Eye (tissue), 1 donor: ENCODE measurements at places on chromosomes 4 and X.

GRCh38 chrX:42748067-42748850 is 29.7 kb downstream of the PPP1R2C start:
- DNase-seq, result no peak

- no peak for DNase-seq
Observed at GRCh38 chrX:16664626-16665025, 14.7 kb downstream of the S100G start.

GRCh38 chr4:71833232-71833900 is 49.5 kb upstream of the GC start:
- no peak for DNase-seq

GRCh38 chr4:158945529-158946108 is 157.3 kb upstream of the RAPGEF2 start:
- DNase-seq, result no peak

- DNase-seq, result no peak
Observed at GRCh38 chr4:80360084-80360483, 24.6 kb downstream of the CFAP299 start.

GRCh38 chrX:104104676-104105075 is 7.6 kb upstream of the ZCCHC18 start:
- DNase-seq, result no peak

- DNase-seq, result no peak
Observed at GRCh38 chr4:73902817-73903547, 33.8 kb downstream of the CXCL1 start.

GRCh38 chrX:70480660-70481018 is 36.0 kb downstream of the DLG3 start:
- DNase-seq, result no peak

GRCh38 chrX:88672261-88672660 is 74.8 kb upstream of the CPXCR1 start:
- peak; percentile 0 for DNase-seq

DNA sequence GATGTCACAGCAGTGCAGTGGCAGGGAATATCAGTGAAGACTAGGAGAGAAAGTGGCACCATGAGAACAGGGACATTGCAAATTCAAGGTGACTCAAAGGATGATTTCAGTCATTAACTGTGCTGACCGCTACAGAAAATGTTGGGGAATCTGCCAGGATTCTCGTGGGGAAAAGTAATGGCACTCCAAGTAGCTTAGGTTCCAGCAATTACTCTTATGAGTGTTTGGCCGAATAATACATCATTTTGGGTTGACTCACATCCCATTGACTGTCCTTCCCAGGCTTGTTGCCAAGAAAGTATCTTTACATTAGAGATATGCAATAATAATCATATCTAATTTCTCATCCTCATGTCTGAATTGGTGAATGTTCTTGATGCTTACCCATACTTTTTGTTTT is 1411.1 kb upstream of the PCDH7 start:
- no peak for DNase-seq

DNA sequence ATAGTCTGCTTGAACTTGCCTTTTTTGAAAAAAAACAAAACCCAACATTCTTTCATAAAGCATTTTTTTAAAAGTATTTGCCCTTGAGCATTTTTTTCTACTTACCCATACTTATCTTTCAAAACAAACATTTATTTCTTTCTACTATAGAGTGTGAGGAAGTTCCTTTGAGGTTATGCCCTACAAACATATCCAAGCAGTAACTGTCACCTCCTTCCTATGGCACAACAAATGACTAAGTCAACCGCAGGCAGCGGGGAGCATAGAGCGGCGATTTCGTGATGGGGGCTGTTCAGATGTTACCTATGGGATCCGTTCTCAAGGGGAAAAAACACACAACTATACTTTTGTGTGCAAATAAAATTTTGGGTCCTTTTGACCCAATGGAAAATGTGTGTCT is 19.4 kb downstream of the SPRY1 start:
- DNase-seq, result no peak

DNA sequence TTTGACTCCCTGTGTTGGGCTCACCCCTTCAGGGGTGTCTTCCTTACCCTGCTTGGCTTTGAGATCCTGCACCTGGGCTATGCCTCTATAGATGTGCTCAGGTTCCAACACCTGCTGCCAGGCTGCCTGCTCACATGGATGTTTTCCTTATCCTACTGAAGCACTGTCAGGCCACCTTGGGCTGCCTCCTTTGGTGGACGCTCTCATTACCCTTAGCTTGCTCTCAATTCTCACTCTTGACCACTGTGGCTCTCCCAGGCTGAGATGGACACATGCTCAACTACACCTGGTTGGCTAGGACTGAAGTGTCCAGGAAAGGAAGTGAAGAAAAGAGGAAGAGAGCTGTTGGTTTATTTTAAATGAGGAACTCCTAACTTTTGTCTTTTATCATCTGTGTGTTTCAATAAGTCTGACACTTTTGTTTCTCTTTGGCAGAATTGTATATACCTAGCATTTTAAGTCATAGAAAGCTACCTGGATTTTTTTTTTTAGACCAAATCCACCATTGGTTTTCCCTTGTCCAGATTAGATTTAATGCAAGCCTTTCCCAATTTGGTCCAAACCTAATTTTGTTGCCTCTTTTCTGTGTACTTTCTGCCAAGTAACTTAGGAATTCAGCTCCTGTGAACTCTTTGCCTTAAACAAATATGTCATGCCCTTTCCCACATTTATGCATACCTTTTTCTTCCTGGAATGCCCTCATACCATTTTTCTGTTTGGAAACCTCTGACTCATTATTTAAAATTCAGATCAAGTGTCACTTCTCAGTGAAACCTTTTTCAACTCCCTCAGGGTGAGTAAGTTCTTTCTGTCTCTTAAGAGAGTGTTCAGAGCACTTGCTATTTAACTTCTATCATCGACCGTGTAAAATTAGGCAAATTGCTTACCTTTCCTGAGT is 175.8 kb downstream of the GC start:
- DNase-seq, result no peak

- DNase-seq, result peak; percentile 3
Observed at GRCh38 chrX:133053861-133054598, 42.9 kb downstream of the USP26 start.
